Stimulated activated CD4-positive, alpha-beta T cell treated with anti-CD3 and anti-CD28 coated beads, Interleukin-4, amount 100 ng/mL, for 48 hours (primary cell): ENCODE measurements at places on chromosomes 16 and 17.

GRCh38 chr16:25771216-25771615 is 79.5 kb downstream of the HS3ST4 start:
- DNase-seq = no peak

DNA sequence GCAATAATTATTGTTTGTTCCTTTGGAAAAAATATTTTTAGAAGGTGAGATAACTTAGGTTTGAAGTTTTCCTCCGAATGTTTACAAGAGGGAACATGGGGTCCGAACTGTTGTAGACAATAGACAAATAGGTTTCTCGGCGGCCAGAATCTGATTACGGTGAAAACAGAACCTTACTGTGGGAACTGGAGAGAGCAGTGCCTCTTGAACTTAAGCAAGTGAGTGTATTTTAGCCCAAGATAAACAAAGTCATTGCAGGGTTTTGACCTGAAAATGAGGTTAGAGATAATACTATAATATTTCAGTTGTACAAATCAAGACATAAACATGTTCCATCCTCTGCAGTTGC is 134.7 kb downstream of the ABCA8 start:
- DNase-seq = no peak

DNA sequence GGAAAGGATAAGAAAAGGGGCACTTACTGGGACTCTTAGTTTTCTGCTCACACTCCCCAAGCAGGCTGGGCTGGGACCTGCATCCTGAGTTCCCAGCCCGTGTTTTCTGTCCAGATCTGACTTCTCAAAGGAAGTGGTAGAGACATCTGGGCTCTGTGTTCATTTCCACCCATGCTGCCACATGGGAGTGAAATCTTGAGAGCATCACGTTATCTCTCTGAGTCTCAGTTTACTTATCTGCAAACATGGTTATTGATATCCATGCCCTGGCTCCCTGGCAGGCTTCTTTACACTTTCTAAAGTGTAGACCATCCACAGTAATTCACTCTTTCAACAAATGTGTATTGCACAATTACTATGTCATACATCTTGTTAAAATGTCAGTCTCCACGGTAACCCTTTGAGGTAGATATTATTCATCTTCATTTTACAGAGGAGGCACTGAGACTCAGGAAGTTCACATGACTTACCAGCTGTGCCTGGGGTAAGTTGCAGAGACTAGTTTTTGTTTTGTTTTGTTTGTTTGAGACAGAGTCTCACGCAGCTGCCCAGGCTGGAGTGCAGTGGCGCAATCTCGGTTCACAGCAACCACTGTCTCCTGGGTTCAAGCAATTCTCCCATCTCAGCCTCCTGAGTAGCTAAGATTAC is 3.4 kb downstream of the ZNF688 start:
- DNase-seq = no peak

DNA sequence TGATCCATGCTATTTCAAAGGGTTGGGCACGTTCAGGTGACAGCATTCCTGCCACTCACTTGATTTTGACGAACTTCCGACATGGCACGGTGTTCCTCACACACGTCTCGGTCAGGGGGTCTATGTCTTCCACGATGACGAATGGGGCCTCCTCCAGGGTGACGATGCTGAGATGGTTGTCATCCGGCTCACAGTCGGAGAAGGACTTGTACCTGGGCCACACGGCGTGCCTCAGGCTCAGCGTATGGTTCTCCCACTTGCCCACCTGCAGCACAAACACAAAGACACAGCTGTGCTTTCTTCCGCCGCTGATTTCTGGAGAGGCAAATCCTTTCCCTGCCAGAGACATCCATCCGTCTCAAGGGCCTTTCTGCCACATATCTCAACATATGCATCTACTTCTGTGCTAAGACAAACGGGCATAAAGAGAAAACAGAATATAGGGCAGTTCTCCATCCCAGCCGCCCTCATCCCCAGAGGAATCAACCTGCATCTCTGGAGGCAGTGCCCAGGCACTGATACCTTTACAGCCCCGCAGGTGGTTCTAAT is 332.5 kb downstream of the GRIN2A start:
- DNase-seq = no peak

DNA sequence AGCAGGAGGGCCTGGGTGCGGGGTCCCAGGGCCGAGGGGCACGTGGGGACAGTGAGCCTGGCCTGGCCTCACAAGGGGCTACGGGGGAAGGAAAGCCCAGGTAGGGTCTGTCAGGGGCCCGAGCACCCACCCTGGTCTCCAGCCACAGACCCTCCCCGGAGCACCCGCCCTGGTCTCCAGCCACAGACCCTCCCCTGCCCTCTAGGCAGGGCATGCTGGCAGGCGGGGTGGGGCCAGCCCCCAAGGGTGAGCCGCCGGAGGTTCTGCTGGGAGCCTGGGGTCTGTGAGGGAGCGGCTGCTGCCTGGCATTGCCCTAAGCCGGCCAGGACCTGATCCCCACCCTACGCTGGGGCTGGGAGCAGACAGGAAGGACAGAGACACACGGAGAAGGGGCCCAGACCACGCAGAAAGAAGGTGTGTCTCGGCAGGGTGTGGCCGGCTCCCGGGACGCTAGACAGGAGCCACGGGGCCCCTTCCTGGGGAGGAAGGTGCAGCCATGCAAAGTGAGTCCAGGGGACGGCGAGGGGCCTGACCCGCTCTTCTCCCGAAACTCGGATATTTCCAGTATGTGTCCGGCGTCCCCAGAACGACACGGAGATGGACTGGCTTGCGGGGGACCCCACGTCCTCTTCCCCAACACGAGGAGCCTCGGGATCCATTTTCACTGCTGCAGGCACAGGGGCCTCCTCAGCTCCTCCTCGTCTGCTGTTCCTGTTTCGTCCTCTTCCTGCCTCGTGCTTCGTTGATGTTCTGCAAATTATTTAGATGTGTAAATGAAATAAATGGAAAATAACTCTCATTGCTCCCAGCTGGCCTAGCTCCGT is 15.5 kb downstream of the UTS2R start:
- DNase-seq = no peak

- no peak for DNase-seq
Observed at GRCh38 chr17:11814655-11815262, 182.5 kb downstream of the ZNF18 start.

DNA sequence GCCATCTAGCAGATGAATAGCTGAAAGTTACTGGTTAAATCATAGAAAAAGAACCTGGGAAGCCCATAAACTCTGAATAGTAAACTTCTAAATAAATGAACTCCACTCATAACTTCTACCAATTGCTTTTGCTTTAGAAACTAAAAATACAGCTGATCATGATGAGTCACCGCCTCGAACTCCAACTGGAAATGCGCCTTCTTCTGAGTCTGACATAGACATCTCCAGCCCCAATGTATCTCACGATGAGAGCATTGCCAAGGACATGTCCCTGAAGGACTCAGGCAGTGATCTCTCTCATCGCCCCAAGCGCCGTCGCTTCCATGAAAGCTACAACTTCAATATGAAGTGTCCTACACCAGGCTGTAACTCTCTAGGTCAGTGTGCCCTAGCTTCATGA is 9.7 kb downstream of the KAT7 start:
- DNase-seq = no peak

DNA sequence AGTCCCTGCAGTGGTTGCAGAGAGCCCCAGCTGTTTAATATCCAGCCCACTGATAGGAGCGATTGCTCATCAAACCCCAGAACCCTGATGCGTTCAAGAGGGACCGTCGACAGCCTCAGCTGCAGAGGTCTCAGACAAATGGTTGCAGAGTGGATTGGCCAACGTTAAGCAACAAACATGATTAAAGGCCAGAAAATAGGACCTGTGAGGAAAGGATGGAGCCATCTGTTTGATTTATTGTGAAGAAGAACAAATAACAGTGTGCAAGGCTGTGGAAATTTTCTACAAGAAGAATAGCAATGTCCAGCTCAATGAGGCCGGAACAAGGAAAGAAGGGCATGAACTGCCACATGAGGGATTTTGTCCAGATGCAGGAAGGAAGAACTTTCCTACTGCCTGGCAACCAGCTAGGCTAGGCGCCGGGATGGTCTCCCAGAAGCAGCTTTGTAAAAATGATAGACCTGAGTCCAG is 138.4 kb upstream of the DNAH9 start:
- DNase-seq = no peak

- peak; percentile 60 for DNase-seq
Observed at GRCh38 chr16:86044241-86044671, 145.3 kb downstream of the IRF8 start.

- no peak for DNase-seq
Observed at GRCh38 chr16:12229759-12230594, 253.4 kb downstream of the SNX29 start.

DNA sequence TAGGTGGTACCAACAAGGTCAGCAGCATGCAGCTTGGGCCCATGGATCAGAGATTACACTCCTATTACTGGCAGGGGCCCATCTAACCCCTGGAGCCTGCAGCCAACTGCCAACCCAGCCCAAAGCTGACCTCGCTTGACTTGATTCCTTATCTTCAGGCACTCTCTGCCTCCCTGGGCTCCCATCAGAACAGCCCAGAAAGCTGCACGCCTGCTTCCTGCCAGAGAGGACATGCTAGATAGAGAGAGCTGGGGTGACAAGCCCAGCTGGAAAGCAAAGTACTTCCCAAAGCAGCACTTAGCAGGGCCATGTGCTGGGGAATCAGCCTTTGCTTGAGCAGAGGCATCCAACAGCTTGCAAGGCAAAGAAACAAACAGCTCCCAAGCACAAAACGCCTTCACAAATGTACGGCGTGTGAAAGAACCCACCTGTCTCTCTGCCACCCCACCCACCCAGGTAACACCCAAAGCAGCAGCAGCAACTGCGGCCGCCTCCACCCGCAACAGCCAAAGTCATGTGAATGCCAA is 74.2 kb upstream of the NLK start:
- no peak for DNase-seq

DNA sequence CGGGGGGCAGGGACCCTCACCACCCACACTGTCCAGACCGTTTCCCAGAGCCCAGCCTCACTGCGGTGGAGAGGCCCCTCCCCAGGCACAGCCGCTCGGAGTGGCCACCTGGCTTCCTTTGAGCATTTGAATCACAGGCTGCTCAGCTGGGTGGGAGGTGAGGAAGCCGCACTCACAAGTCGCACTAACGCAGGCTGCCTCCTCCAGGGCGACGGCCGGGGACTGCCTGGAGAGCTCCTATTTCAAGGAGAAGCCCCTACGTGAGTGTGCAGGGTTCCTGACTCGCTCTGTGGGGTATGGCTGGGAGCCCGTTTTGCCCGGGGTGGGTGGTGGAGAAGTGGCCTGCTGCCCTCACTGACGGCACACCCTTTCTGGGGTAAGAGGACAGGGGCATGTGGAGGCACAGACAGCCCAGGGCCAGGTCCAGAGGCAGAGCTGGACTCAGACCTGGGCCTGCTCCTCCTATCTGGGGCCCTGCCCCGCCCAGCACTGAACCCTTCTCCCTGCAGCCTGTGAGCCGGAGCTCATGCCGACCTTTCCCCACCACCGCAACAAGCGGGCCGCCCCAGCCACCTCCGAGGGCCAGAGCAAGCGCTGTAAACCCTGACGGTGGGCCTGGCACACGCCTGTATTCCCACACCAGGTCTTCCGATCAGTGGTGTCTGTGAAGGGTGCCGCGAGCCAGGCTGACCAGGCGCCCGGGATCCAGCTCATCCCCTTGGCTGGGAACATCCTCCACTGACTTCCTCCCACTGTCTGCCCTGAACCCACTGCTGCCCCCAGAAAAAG is 6.2 kb downstream of the SPATA2L start:
- no peak for DNase-seq

DNA sequence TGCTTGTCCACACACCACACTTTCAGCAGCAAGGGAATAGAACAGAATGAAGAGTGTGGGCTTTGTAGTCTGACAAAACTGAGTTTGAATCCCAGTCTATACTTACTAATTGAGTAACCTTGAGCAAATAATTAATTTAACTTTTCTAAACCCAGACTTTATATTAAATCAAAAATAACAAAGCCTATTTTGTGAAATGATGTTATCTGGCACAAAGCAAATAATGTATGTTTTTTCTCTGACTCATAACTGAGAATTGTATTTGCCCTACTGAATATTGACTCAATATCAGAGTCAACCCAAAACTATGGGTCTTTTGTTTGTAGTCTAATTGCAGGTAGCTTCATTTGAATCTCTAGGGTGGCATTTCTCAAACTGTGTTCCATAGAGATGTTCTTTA is 77.9 kb upstream of the TANC2 start:
- no peak for DNase-seq
